B cell (primary cell): ENCODE measurements at places on chromosomes 11 and 22. TPM values are rescaled to one million over a fixed set of nuclear protein-coding genes. Genes with fewer than 3 reads are reported as not detected.

DNA sequence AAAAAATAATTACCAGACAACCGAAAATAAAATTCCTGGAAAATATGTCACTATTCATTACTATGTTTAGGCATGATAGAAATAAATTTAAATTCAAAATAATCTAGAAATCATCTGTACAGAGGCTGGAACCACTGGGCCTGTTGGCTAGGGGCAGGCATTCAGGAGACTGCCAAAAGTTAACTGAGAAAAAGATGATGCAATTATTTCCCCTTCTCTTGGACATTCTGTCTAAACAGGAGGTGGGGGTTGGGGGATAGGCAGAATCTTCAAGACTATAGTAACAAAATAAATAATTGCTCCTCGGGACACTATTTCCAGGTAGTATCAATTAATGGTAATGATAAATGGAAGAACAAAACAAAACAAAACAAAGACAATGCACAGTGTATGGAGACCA lies 14.1 kb downstream of the BTBD10 start:
- DNase-seq = no peak

The SCGB1D2 gene
- total RNA-seq = not detected in 2 replicates

The ZBED5 gene
- 168 and 178 TPM in 2 replicates for total RNA-seq

- DNase-seq = no peak
These were observed 17.5 kb downstream of the PDGFD start for GRCh38 chr11:104146421-104146820.

The VSIG10L2 gene
- not detected in 2 replicates for total RNA-seq

GRCh38 chr22:43795320-43795719 lies 16.8 kb downstream of the EFCAB6 start:
- DNase-seq = no peak

DNA sequence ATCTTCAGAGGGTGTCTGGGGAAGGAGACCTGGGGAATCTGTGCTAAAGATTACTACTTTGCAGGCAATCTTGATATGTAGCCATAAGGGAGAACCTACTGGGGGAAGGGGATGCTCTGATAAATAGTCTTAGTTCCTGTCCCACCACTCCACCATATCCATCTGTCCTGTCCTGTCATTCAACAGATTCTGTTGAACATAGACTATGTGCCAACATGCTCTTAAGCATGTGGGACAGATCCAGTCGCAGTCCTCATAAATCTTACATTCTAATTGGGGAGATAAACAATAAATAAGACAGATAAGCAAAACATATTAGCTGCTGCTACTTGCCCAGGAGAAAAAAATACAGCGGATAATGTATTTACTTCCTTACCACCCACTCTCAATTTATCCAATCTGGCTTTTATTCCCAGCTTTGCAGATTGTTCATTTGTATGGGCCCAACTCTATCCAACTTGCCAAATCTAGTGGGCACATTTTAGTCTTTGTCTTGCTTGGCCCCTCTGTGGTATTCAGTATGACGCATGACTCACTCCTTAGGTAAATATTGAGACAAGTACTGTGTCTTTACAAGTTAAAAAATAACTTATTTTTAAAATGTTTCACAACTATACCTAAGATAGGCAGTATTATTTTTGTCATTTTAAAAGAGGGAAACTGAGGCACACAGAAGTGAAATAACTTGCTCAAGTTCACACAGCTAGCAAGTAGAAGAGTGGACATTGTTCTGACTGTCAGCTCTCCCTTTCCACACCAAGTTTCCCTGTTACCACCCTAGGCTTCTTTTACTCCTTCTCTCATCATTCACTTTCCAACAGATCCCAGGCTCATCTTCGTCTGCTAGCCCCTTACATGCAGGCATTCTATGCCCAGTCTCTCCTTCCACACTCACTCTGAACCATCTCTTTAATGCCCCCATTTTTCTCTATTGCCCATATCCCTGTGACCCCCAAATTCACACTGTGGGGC lies 133.6 kb upstream of the SESN3 start:
- DNase-seq = no peak

DNA sequence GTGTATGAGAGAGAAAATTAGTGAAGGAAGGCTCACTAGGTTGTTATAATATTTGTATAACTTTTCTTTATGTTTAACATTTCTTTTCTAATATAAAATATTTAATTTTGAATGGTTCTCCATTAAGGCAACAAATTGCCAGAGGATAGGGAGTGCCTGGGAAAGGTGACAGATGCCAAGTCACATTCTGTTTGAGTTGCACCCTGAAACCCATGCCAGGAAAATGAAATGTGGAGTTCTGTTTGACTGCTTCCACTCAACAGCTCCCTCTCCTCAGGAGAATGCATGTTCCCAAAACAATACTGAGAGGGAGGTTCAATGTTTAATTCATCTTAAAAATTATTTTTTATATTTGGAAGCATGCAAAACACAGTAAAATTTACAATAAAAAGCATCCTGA lies 5.9 kb upstream of the USP18 start:
- no peak for DNase-seq

The BID gene
- total RNA-seq = 23.3 and 24.0 TPM in 2 replicates

DNA sequence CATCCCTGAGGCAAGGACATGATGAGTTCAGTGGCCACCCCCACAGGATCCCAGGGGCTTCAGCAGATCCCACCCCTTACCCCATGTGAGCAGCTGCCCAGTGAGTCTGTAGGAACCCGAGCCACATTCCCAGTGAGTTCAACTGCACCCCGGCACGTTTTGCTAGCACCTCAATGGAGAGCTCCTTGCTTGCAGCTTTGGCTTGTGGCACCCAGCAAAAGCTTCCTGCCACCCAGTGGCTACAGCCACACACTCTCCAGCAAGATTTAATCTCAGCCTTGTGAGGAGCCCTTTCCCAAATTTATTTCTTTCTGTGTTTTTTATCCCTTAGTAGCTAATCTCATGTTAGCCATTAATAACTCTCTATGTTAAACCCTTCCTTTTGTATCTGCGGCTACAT lies 4.0 kb downstream of the SAA1 start:
- no peak for DNase-seq

DNA sequence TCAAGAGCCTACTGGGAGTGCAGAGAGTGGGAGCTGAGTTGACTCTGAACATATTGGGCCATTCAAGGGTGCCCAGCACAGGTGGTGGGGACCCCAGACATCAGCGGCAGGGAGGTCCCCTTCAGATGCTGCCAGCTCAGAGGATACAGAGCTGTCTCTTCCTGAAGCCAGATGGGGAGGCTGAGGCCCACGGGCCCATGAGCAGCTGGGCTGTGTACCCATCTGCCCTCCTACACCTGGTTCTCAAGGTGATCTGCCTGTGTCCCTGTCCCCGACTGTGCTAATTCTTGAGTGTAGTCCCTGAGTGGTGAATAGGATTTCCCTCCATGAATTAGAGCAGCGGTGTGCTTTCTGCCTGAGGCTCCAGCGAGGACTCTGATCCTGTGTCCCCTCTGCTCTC lies 76.3 kb downstream of the MICAL2 start:
- DNase-seq = no peak

DNA sequence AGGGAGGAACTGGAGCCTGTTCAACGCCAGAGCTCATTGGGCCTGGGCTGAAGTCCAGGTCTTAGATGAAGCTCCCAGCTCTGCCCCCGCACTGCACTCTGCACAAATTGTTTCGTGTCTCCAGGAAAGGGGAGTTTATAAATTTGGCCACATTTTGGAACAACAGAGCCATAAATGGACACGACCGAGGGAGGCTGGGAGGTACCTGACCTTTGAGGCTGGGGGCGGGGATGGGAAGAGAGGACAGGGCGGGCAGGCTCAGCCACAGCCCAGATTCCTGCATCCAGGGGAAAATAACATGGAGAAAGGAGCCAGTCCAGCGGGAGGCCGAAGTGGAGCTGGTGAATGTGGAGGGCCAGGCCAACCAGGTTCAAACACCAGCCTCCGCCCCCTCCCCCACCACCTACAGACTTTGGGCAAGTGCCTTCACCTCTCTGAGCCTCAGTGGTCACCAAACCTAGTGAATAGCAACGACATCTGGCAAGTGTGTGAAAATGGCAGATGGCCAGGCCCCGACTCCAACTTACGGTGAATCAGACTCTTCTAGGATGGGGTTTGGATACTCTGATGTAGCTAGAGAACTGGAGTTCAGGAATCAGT lies 36.8 kb upstream of the SMTN start:
- no peak for DNase-seq

- no peak for DNase-seq
These were observed 25.0 kb downstream of the ARHGAP8 start for GRCh38 chr22:44777364-44777755.
